Karpas-422 (cell line): ENCODE measurements at places on chromosomes 1 and 21. TPM values are rescaled to one million over a fixed set of nuclear protein-coding genes. Genes with fewer than 3 reads are reported as not detected.

DNA sequence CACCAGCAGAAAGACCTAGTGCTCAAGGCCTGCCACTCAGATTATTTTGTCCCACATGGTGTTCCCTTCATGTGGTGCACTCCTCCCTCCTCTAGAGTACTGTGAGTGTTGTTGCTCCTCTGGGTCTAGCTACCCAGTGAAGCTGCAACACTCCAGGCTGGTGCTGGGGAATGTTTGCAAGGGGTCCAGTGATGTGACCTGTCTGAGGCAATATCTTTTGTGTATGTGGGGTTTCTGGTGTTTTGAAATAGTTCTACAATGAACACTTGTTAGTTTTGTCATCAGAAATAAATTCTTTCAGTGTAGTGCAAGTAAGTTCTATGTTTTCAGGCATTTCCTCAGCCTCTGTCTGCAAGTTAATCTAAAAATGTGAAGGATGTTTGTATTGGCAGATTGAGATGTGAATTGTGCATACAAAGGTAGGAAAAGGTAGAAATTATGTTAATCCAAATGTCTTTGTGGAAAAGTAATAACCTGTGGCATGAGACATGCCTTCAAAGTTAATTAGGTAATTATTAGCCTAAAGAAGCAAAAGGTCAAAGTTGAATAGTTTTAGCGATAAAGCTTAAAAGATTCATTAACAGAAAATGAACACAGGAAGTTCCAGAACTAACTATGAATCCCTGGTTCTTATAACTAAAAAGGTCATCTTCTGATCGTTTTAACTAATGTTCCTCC is 616.8 kb downstream of the LTN1 start:
- DNase-seq: no peak

DNA sequence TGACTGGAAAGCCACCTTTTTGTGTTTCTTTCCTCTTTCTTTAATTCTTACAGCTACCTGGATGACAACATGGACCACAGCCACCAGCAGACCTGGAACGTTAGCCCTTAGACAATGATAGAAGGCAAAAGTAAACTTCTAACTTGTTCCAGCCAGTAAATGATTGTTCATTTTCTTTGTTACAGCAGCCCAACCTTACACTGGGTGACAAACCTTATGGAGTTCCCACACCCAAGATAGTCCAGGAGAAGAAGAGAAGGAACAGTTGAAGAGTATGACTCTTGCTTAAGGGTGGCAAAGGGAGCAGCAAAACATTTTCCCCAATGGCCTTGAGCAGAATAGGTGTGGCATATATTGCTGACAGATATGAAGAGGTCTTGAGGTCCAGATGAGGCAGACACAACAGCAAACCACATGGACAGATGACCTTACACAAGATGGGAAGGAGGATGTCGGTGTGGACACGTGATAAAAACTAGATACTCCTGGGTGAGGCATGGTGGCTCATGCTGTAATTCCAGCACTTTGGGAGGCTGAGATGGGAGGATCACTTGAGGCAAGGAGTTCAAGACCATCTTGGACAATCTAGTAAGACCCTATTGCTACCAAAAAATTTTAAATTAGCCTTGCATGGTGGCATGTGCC is 11.8 kb upstream of the FAM76A start:
- no peak for DNase-seq

HSD3B1 gene
- not detected in 2 replicates for total RNA-seq

DNA sequence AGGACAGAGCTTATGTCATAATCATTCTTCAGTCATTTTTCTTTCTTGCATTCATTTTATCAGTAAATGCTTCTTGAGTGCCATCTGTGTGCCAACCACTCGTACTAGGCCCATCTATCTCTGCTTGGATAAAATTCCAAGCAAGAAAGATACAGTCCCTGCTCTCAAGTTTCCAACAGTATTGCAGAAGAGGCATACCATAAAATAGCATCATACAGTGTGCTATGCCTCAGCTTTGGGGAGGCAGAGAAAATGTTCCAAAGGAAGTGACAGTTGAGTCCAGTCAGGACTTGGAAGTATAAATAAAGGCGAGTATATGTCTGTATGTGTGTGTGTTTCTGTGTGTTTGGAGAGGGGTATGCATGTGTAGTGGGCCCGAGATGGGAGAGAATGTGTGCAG is 113.4 kb upstream of the HOOK1 start:
- no peak for DNase-seq

DNA sequence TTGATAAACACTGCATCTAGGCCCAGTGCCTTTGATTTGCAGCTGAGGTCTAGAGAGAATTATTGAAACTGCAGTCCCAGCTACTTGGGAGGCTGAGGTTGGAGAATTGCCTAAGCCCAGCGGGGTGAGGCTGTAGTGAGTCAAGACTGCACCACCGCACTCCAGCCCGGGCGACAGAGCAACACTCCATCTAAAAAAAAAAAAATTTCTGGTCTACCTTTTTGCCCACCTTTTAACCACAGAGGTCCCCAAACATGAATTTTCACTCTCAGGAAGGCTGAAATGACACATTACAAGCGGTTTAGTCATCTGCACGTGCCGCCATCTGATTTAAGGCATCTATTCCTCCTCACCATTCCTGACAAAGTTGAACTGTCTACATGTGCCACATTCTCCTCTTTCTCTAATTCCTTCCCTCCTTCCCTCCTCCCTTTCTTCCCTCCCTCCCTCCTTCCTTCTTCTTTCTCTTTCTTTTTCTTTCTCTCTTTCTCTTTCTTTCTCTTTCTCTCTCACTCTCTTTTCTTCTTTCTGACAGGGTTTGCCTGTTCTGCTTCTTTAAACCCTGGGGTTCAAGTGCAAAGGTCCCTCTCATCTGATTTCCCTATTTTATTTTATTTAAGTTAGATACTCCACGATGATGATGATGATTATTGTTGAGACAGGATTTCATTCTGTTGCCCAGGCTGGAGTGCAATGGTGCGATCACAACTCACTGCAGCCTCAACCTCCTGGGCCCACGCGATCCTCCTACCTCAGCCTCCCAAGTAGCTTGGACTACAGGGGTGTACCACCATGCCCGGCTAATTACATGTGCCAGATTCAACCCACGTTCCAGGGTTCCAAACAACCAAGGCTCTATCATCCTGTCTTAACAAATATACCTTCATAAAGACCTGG is 3.0 kb upstream of the SOD1 start:
- DNase-seq: no peak

HCN3 gene
- total RNA-seq: 5.9 and 6.3 TPM in 2 replicates

DNA sequence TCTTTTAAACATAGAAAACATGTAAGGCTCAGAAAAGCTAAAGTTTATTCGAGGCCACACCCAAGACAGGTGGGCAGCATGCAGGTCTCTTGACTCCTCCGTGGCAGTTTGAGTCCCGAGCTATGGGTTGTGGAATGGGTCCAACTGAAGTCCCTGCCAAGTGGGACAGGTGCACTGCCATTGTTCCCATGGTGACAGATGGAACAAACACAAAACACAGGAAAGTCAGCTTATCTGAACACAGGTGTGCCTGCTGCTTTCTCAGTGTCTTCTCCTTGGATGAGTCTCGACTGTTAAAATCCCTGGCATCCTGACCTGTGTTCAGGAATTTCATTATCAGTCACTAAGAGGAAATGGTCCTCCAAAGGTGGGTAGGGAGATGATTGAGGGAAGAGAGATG is 99.0 kb upstream of the RAB4A start:
- no peak for DNase-seq

DNA sequence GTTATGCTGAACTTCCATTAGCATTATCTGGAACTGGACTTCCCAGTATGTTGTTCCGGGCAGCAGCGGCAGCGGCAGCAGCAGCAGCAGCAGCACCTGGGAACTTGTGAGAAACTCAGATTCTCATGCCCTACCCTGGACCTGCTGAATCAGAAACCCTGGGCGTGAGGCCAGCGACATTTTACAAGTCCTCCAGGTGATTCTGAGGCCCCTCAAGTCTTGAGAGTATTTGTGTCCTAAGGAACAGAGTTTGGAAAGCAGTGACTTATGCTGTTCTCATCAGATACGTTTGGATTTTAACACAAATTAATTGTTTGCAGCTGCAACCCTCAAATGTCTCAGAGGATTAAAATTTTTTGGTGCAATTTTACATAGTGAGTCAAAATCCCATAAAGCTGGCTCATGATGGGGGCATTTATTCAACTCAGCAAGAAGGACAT is 157.2 kb upstream of the KAZN start:
- DNase-seq: no peak

- DNase-seq: no peak
Measured at GRCh38 chr21:39096754-39097153, 86.5 kb downstream of the PSMG1 start.

GRCh38 chr1:212610575-212610967 is 2.0 kb downstream of the ATF3 start:
- DNase-seq: no peak
